CD4-positive, alpha-beta T cell treated with Interleukin-6 at 100 ng/mL for 8 hours (primary cell): ENCODE measurements at places on chromosomes 3 and 15.

DNA sequence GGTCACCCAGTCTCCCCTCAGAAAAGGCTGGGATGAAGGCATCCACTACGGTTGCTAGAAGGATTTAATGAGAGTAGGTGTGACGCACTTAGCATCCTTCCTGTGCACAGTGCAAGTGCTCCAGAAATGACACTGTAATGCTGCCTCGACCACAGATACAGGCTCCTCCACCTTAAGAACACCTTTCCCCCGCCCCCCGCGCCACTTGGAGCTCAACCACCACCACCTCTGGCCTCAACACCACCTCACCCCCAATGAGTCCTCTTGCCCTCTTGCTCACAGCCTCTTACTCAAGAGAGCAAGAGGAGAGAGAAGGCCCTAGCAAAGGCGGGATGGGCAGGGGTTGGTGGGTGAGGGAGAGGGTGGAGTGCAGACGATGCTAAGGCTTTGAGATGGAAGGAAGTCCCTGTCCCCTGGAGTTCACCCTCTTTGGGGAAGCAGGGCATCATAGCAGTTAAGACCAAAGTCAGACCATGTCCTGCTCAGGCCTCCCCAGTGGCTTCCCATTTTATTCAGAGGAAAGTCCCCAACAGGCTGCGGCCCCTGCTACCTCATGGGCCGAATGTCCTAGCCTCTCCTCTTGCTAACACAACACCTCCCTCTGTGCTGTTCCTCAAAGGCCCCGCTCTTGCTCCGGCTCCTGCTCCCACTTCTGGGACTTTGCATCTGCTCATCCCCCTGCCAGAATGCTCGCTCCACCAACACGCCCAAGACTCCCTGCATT is 8.3 kb downstream of the STARD5 start:
- DNase-seq, result no peak

DNA sequence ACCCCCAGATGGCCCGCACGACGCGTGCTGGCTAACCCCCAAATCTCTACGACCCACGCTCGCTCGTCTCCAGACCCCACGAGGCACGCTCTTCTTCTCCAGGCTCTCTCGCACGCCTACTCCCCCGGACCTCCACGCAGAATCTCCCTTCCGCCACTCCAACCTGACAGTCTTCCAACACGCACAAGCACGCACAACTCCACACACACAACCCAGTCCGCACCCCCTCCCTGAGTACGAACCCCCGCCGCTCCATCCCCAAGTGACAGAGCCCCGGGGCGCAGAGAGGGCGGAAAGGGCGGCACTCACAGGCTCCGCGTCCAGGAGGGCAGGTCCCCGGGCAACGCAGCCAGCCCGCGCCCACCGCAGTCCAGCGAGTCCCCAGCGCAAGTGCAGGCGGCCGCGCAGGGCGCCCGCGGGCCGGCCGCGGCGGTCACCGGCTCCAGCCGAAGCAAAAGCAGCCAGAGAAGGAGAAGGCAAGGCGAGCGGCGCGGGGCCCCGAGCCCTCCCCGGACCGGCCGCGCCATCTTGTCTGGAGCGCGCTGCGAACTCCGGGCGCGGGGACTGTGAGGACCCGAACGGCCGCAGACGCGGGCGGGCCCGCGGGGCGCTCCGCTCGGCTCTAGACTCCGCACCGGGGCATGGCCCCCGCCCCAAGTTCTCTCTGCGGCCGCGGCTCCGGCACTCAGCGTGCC is 794 bp downstream of the LRIG1 start:
- DNase-seq, result peak; percentile 24

GRCh38 chr3:150275941-150276340 is 132.2 kb upstream of the TSC22D2 start:
- DNase-seq, result no peak

- no peak for DNase-seq
Measured at GRCh38 chr3:58392181-58392580, 41.5 kb downstream of the PDHB start.

DNA sequence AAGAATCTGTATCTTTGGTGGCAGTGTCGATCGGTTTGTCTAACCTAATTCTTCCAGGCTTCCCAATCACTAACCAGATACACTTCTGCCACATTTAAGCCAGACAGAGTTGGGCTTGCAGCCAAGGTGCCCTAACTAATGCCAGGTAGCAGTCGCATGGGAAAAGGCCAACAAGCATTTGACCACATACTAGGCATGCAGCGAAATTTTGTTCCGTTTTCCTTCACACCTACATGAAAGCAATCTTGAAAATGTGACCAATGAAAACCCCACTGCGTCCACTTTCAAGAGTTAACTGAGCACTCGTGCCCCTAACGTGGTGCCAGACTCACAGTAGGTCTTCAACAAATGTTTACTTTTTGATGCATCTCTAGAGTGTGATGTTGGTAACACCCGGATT is 192.2 kb upstream of the TPM1 start:
- DNase-seq, result no peak

GRCh38 chr3:122468896-122469533 is 45.7 kb downstream of the KPNA1 start:
- DNase-seq, result no peak

- no peak for DNase-seq
Measured at GRCh38 chr3:102354818-102355515, 79.8 kb upstream of the ZPLD1 start.

GRCh38 chr3:183497313-183497712 is 58.2 kb downstream of the KLHL6 start:
- no peak for DNase-seq

DNA sequence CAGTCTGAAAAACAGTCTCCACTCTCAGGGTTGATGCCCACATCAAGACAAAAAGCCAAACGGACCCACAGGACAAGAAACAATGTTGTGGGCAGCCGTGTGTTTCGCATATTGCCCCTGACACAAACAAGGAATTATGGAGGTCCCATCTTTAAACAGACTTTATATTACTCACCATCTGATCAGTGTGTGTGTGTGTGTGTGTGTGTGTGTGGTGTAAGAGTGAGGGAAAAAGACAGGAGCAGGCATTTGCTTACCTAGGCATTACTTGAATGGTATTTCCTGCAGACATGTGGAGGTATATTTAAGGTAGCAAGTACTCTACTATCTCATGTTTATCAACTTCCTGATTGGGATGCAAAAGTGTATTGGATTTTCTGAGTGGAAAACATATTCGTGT is 136.3 kb downstream of the TMCO5A start:
- no peak for DNase-seq

DNA sequence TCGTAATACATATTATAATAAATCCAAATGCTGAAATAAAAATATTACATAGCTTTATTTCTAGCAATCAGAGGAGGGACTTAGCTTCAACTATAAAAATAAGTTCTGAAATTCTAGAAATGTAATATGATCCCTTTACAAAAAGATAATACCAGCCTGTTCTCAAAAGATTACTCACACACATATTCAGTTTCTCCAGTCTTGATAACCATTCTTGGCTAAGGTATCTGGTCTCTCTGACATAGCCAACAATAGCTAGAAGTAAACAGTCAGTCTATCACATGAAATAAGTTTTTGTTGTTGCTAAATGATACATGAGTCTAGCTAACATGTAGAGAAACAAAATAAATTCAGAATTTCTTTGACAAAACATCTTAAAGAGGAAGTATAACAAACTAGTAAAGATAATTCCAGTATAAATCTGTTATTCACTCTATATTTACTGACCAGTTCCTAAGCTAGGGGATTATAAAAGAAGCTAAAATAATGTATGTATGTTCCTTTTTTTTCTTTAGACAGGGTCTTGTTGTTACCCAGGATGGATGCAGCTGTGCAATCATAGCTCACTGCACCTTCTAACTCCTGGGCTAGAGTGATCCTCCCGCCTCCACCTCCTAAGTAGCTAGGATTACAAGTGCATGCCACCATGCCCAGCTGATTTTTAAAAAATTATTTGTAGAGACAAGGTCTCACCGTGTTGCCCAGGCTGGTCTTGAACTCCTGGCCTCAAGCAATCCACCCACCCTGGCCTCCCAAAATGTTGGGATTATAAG is 170.6 kb downstream of the TBL1XR1 start:
- DNase-seq, result no peak

DNA sequence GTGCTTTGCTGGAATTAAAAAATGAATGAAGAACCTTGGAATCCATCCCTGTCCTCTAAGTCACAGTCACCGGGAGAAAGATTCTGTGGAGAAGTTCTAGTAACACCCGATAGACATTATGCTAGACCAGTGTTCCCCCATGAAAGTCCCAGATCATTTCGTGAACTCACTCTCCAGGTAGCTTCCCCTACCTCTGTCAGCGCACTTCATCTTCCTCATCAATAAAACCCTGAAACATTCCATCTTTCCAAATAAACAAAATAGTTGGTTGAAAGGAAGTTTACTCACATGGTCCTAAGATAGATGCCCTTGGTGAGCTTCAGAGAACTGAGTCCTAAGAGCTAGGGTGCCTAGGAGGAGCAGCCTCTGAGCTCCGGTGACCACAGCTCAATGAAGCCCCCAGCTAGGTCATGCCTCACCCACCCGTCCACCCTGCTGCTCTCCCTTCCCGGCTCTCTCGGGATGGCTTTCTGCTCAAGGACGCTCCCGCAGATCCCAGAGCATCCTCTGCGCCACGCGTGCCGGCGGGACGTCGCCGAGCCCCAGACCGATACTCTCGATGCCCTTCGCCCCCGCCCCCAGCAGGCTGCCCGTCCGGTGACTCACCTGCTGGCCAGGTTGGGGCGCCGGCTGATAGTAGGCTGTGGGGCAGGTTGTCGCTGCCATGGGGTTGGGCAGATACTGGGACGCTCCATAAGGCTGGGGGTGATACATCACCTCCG is 776 bp downstream of the VGLL3 start:
- DNase-seq, result no peak

- DNase-seq, result no peak
Measured at GRCh38 chr3:59436164-59436958, 386.5 kb upstream of the CFAP20DC start.

- no peak for DNase-seq
Measured at GRCh38 chr15:75456710-75457109, 5.2 kb upstream of the SIN3A start.

DNA sequence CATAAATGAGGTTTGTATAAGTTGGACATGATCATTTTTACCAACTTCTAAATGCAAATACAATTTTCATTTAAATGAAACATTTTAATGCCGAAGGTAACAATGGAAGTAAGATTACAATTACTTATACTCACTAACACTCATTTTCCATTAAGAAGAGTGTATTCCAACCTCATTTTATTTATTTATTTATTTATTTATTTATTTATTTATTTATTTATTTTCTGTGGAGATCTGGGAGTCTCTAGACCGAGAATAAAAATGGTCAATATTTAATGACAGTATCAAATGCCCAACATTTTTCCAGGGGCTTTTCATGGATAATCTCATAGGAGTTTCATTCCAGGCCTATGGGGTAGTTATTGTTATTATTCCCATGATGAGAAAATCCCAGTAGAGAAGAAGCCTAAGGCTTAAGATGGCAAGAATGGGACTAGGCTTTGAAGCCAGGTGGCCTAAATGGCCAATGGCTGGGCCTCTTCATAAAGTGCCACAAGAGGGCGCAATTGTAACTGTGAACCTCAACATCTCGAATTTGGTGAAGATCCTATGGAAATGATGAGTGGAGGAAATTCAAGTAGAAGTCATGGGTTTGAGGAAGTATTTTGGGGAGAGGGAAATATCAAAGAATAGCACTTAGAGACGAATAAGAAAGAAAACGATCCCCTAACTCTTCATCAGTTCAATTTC is 21.3 kb downstream of the VGLL3 start:
- DNase-seq, result no peak

- no peak for DNase-seq
Measured at GRCh38 chr3:112121577-112122547, 11.2 kb downstream of the GCSAM start.

- no peak for DNase-seq
Measured at GRCh38 chr15:42724276-42724675, 12.7 kb downstream of the CDAN1 start.

DNA sequence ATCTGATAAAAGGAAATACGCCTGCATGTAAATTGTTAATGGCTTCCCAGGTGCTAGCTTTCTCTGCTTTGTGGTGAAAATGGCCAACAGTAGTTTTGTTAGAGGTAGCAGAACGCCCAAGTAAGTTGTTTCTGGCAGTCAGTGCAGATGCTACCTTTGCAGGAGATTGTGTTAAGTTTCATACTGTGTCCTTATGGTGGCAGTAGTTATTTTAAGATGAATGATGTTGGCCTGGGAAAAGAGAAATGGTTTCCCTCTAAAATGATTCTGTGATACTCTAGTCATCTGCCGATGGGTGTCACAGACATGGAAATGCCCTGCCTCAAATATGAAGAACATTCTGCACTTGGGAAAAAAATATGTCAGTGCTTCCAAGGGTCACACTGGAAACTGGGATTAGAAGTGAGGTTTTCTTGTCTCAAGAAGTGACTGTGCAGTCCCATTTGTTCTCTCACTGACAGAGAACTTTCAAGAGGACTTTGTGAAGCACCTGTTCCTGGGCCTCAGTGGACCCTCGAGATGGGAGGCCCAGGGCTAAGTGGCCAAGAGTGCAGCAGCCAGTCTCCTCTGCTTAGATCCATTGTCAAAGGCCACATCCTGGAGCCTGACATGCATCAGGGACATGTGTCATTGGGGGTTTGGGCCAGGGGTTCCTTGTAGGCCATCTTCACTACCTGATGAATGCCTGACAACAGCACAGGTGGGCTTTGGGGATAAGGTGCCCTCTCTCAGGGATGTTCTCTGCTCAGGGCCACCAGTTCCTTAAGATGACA is 393.3 kb downstream of the CACNA2D3 start:
- no peak for DNase-seq
